ENCODE measurements at places on chromosomes 1 and 21.

GRCh38 chr1:156602557-156602993 is 1.3 kb upstream of the GPATCH4 start:
- no peak for DNase-seq

- no peak for DNase-seq
These were observed 60.8 kb downstream of the FASLG start for GRCh38 chr1:172719694-172720138.

DNA sequence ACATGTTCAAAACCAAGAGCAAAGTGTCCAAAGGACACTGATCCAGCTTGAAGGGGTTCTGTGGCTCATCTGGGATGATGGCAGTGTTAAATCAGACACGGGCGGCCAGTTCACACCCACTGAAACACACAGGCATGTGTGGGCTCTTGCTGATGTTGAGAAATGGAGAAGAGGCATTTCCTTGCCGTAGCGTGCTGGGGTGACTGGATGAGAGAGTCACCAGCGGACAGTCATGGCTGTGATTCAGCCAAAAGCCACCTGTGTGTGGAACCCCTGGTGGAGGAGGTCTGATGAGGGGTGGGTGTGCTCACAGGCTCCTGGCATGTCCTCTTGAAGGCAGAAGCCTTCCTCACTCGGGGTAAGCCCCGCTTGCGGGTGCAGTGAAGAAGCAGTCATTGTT is 7.2 kb downstream of the C1orf35 start:
- DNase-seq = no peak

DNA sequence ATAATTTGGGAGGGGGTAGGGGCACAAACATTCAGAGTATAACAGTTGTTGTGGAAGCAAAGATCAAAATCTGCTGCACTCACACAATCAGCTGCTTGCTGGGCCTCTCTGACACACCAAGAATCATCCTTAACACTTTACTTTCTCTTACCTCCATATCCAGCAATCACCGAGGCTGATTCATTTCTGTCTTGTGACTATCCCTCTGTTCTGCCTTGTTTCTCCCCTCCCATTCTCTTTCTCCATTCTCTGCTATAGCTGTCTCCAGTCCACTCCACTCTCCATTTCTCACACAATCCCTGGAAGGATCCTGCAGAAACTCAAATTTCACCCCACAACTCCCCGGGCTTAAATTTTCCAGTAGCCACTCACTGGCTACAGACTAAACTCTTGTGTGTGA is 91.8 kb upstream of the NGF start:
- DNase-seq = no peak

DNA sequence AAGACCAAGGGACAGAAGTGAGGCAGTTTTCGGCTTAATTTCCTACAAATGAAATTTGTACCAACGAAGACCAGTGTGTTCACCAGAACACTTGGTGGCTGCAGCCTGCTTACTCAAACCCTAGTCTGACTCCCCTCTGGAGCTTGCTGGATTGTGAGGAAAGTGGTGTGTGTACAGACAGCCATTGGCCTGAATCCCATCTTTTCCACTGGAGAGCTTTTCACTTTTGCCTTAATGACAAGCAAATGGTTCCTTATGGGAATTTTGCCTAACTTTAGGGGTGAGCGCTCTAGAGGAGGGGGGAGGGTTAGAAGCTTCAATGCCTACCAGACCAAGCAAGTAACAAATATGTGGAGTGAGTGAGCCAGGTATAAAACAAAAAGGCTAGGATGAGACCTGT is 17.3 kb downstream of the METTL13 start:
- DNase-seq = no peak

DNA sequence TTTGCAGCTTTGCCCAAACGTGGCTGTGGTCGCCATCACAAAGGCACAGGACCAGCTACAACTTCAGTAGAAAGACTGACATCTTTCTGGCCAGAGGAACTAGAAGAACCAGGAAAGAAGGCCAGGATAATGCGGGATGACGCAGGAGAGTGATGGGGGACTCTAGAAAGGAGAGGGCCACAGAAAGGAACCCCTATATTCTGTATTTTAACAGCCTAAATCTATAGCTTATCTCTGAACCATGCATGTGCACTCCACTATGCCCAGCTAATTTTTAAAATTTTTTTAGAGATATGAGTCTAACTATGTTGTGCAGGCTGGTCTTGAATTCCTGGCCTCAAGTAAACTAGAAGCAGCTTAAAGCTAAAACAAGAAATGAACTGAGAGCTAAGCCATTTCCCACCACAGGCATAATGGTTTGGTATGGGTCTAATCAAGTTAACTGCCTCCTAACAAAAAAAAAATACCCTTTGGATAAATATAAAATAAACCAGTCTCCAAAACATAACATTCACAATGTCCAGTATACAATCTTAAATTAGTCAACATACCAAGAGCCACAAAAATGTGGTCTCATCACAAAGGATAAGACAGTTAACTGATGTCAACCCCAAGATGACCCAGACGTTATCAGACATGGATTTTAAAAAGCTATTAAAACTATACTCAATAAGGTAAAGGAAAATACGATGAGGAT is 18.0 kb downstream of the LTN1 start:
- no peak for DNase-seq

DNA sequence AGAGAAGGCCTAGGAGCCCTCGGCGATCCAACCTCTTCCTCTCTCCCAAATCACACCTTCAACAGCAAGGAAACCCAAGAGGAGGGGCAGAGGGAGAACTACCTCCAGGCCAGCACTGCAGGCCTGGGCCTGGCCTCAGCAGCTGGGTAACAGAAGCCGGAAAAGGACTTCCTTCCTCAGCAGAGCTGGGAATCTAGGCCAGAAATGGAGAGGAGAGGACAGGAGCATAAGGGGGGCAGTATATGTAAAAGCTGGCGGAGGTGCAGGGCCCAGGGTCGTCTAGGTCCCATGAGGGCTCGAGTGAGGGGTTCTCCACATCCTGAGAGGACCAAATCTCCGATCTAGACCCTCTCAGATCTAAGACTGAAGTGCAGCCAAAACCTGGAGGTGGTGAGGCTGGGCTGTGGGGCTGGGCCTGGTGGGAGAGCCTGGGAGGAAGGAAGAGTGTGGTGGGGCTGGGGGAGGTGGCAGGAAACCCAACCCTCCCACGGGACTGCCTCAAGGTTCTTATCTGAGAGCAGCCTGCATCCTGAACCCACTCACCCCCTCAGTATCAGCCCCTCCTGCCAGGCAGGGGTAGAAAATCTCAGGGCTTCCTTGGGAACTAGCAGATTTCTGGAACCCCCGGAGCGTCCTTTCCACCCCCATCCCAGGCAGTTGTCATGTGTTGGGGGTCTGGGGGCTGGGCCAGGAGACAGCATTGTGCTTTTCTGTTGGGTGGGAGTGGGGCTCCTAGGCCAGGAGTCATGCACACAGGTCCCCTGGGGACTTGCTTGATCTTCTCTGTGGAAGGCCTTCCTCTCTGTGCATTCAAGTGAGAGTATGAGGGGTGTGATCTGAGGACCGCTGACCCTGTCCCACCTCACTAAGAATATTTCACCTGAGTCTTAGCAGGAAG is 33.0 kb downstream of the PIK3C2B start:
- DNase-seq = no peak

DNA sequence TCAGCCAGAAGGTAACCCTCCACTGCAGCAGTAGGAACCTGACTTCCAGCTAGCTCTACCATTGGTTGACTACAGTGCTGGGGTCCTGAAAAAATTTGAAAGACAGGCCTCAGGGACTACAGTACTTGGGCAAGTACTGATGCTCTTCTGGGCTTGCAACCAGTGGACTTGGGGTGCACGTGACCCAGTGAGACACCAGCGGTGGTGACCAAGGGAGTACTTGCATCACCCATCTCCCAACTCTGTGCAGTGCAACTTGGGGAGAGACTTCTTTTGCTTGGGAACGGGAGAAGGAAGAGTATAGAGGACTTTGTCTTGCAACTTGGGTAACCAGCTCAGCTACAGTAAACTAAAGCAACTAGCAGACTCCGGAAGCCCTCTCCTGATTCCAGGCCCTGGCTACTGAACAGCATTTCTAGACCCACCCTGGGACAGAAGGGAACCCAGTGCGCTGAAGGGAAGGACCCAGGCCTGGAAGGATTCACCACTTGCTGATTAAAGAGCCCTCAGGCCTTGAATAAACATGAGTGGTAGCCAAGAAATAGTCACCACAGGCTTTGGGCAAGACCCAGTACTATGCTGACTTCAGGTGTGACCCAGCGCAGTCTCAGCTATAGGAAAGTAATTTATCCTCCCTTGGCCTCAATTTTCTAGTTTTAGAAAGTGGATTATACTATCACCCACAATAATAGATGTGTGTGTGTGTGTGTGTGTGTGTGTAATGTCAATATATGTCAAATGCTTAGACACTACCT is 45.6 kb downstream of the TNNI3K start:
- DNase-seq = no peak

GRCh38 chr1:172465617-172466016 is 21.7 kb upstream of the PIGC start:
- no peak for DNase-seq

DNA sequence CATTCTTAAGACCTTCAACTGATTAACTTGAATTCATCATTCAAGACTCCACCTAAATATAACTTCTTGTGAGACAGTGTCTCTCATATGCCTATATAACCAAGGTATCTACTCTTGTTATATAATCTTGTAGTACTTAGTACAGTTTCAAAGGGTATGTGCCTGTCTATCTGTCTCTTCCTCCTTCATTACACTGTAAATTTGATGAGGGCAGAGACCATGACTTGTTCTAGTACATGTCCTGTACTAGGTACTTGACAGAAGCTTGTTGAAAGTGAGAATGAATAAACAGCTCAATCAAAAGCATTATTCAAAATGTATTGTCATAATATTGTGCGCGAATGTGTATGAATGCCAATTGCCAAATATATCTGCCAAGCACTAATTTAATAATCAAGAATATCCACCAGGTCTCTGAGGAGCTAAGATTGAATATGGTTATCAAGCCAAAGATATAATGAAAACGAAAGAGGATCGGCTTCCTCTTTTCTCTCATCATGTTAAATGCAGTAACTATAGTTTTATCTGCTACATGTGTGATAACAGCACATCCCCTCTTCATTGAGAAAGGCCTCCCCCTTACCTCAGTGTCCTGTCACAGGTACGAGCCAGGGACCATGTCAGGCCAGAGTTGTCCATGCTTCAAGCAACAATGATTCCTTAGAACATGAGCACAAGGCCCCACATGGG is 117.3 kb downstream of the UCHL5 start:
- DNase-seq = no peak

GRCh38 chr1:41673378-41673777 is 188.9 kb upstream of the EDN2 start:
- peak; percentile 13 for DNase-seq

- DNase-seq = no peak
These were observed 11.8 kb downstream of the DCLRE1B start for GRCh38 chr1:113916974-113917373.

- DNase-seq = no peak
These were observed 83.9 kb upstream of the EDEM3 start for GRCh38 chr1:184838504-184838951.

- no peak for DNase-seq
These were observed 20.1 kb upstream of the COL16A1 start for GRCh38 chr1:31723828-31724359.

Measured in activated CD4-positive, CD25-positive, alpha-beta regulatory T cell (primary cell).